ENCODE measurements at places on chromosomes 2 and 18.

DNA sequence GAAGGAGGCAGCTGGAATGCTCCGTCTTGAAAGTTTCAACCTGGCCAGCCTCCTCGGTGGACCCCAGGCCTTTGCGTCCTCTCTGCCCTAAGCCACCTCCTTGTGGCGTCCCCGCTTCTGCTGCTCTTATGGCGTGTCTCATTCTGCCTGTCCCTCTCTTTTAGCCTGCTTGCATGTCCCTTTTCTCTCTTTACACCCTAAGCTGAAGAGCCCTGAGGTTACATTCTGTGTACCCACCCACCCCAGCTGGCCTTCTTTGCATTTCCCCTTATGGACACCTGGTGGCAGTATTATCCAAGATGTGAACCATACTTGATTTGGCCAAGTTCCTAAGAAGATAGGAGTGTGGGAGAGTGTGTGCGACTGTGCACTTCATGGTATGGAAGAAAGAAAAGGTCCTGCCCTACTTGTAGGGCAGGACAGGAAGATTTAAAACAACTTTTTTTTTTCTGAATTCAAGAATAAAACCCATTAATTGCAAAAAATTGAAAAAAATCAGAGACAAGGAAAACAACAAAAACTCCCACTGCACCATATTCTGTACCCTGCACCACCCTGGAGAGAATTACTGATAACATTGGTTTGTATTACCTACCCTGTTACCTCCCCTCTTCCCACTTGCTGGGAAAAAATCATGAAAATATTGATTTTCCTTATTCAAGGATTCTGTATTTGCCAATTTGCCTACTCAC lies 77.4 kb downstream of the DYSF start:
- no peak for DNase-seq

DNA sequence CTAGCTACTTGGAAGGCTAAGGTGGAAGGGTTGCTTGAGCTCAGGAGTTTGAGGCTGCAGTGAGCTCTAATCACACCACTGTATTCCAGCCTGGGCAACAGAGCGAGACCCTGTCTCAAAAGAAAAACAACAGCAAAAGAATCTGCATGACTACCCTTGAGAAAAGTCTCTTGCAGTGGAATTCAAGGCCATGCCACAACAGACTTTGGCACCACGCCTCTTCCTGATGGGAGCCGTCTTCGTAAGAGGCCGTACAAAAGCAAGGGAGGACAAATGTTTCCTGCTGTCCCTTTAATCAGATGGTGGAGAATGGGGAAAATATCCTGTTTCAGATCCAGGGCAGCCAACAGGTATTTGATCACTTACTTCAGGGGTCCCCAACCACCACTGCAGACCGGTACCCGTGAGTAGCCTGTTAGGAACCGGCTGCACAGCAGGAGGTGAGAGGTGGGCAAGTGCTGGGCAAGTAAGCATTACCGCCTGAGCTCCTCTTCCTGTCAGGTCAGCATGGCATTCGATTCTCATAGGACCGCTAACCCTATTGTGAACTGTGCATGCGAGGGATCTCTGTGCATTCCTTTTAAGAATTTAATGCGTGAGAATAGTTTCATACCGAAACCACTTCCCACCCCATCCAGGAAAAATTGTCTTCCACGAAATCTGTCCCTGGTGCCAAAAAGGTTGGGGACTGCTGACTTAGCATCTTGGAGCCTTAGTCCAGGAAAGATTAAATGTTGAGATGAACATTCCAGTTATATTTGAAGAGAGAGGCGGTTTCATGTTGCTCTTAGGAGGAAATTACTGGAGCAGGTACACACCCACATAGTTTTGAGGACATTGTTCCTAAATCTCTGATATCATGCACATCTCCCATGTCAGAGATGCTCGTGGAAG lies 94.4 kb upstream of the XPO1 start:
- no peak for DNase-seq

GRCh38 chr18:21300035-21300907 lies 58.2 kb downstream of the GREB1L start:
- no peak for DNase-seq

DNA sequence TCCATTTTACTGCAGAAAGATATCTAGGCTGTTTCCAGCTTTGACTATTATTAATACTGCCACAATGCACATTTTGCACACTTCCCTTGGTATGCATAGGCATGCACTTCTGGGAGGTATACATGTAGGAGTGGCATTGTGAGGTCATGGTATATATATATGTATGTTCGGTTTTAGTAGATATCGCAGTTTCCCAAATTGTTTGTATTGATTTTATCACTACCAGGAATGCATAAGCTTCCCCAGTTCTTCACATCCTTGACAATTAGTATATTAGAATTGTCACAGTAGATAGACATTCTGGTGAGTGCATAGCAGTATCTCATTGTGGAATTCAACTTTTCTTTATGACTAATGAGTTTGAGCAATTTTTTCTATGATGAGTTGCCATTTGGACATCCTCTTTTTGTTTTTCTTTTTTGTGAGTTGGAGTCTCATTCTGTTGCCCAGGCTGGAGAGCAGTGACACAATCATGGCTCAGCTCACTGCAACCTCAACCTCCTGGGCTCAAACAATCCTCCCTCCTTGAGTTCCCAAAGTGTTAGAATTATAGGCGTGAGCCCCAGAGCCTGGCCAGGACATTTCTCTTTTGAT lies 4.2 kb upstream of the GRB14 start:
- DNase-seq: no peak

GRCh38 chr2:239884875-239885274 lies 140.3 kb downstream of the NDUFA10 start:
- no peak for DNase-seq

- DNase-seq: no peak
These were observed 86.7 kb upstream of the KLF7 start for GRCh38 chr2:207252416-207252815.

DNA sequence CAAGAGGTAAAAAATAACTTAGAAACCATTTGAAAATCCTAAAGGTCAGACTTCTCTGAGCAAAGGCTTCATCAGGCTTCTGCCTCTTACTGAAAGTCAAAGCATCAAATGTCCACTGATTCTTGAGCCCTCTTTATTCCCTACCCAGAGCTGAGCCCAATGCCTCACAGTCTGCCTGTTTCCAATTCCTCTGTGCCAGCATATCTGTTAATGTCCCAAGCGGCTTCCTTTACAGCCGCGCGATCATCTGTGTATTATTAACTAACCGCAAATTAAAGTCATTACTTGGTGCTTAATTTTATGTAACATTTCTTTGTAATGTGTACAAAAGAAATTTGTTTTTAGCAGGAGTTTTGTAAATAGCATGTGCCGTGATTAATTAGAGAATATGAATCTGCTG lies 418.8 kb upstream of the HNRNPA3 start:
- no peak for DNase-seq

GRCh38 chr18:48151421-48152065 lies 221.1 kb upstream of the SMAD2 start:
- DNase-seq: no peak

- no peak for DNase-seq
These were observed 42.6 kb downstream of the TTR start for GRCh38 chr18:31634331-31634713.

DNA sequence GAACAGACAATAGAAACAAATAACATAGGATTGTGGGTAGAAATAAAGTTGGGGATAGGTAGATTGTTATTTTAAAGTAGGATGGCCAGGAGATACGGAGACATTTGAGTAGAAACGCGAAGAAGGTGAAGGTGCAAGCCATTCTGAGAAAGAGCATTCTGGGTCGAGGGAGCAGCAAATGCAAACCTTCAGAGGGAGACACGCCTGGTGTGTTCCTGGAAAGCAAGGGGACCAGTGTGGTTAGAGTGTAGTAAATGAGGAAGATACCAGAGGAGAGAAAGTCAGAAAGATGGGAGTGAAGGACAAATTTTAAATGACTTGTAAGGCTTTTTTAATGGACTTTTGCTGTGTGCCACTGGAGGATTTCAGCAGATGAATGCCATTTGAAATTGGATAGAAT lies 1.7 kb downstream of the CYP20A1 start:
- DNase-seq: no peak

DNA sequence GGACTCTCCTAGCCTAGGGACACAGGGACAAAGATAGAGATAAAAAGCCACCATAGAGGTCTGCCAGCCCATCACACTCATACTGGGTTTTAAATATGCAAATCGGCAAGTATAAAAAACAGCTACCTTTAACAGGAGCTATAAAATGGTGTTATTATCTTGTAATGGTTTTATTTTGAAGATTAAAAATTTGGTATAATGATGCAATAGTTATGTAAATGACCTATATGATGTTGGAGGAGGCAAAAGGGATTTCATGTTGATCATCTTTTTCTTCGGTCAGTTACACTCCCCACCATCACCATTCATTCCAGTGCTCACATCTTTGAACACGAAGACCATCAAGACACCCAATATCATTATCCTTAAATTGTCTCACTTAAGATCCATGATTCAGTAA lies 11.2 kb downstream of the ZNF521 start:
- no peak for DNase-seq

- DNase-seq: no peak
These were observed 202.2 kb upstream of the FBXO11 start for GRCh38 chr2:48108455-48108854.

DNA sequence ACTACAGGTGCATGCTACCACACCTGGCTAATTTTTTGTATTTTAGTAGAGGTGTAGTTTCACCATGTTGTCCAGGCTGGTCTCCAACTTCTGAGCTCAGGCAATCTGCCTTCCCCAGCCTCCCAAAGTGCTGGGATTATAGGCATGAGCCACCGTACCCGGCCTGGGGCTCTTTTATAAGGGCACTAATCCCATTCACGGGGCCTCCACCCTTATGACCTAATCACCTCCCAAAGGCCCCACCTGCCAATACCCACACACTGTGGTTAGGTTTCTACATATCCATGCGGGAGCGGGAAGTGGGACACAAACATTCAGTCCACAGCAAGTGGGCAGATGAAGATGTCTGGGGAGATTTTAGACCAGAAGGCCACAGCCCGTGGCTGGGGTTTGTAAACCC lies 164.7 kb upstream of the SH3BP4 start:
- no peak for DNase-seq

DNA sequence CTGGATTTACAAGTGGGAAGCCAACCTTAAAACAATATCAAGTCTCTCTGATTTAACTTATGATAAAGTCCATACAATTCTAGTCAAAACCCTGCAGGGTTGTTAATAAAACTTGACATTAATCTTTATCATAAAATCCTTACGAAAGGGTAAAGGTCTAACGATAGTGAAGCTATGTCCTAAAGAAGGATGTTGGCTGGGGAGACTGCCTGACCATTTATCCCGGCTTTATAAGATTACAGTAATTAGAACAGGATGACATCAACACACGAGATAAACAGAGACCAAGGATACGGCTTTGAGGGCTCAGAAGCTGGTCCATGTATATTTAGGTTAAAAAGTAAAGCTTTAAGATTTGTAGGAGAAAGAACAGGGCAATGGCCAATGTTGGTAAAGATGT lies 189.0 kb upstream of the COPS8 start:
- DNase-seq: no peak

DNA sequence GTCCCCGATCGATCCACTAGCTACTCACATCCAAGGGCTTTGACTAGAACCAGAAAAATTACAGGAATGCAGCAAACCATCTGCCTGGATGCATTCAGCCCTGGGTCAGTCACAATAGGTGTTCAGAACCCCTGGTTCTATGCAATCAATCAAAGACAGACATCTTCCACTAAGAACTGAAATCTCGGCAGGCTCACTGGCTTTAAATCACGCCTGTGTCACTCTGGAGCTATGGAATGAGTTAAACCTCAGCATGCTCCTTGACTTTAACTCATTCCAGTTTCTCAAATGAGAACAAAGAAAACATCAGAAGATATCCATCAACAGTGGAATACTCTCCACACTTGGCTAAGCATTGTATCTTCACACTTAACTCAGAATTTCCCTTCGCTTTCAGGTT lies 68.1 kb upstream of the SPTBN1 start:
- no peak for DNase-seq

DNA sequence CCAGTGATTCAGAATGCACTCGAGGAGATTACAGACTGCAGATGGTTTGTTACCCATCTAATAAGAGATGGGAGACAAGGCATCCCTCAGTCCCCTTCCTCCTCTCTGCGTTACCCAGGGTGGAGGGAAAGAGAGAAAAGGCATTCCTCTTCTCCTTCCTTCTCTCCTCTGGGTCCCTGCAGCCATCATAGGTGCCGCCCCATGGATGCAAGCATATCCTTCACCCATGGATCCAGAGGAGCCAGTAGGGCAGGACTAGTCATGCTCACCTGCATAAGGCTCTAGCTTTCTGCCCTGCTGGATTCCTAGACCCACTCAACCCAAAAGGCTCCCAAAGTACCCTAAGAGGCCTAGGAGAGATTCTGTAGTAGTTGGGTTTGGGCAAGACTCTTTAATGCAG lies 20.4 kb downstream of the CMPK2 start:
- no peak for DNase-seq

DNA sequence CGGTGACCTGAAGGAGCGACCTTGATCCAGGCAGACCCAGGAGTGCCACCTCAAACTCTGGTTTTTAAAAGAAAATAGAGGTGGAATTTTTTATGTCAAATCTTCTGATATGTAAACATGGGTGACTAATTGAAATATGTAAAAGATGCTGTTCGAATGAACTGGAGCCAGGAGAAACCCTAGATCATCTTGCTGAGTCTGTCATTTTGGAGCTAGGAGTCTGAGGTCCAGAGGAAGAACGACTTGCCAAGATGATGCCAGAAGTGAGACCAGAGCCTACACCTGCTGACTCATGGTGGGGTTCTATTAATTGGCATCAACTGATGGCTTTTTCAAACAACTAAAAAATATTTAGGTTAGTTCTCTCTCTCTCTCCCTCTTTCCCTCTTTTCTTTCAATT lies 74.1 kb downstream of the ACAA2 start:
- no peak for DNase-seq

DNA sequence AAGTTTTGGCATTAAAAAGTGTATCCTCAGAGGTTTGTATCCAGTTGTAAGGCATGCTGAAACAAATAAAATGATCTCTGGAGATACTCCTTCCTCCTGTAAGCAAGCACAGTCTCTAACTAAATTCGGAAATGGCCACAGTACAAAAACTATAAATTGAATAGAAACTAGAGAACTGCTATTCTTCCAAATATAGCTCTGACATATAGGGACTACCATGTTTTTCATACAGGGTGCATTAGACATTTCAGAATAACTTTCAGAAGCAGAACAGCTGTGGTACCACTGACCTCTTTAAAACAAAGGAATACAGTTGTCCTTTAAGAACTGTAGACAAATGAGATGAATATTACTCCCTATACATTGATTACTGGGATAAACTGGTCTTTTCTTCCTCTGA lies 568.5 kb downstream of the ARHGAP15 start:
- DNase-seq: no peak

All from activated T-helper 1 cell treated with anti-CD3 and anti-CD28 coated beads, Interleukin-2, amount 50 U/mL, for 16 hours (primary cell).